PC-3 (cell line): ENCODE measurements at places on chromosomes 1 and 21. TPM values are rescaled to one million over a fixed set of nuclear protein-coding genes. Genes with fewer than 3 reads are reported as not detected.
A peak's percentile ranks its signal among the peaks of the same experiment; 100 is the strongest.

PTGFR gene
- 6.8 and 7.8 TPM in 2 replicates for total RNA-seq

DNA sequence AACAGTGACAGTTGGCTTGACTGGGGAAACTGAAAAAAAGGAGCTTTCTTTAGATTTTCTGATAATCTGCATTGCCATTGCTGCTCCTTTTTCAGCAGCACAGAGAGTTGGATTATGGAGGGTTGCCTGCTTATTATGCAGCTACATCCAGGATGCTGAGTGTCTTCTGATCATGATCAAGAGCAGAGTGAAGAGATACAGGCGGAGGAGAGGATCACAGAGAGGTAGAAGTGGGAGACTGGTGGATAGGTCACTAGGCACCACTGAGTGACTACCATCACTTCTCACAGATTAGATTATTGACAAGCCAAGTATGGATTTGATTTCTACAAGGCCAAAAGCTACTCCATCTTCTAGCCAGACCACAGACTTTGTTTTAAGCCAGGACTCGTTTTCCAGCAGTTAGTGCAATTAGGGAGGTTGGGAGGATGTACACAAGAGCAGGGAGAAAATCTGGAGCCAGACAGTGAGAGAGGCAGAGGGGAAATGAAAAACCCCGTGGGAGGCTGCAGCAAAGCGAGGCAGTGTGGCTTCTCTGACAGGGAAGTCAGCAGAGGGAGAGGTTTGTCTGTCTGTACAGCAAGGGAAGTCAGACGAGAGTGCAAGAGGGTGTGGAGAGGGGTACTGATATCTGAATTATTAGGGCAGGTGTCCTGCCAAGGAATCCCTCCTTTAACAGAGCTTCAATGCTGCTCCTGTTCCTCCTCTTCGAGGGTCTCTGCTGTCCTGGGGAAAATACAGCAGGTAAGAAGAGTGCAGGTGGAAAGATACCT is at the start of gene CD1E:
TSS of gene CD1E (plus strand) at position 592 of the 773 bp plus-strand sequence. CDS start at position 687, 95 bp downstream.
- no peaks in the 10 kb centered on the region for H3K4me1 ChIP-seq
- no peak within 1 kb of the TSS for H3K4me3 ChIP-seq
- no peak within 1 kb of the TSS for H3K27ac ChIP-seq
- no peaks in the 10 kb centered on the region for H3K36me3 ChIP-seq

CCDC181 gene
- 0.07 TPM in 1 of 2 replicates, not detected in the other for total RNA-seq

HMGCS2 gene
- total RNA-seq, result not detected in 2 replicates

DNA sequence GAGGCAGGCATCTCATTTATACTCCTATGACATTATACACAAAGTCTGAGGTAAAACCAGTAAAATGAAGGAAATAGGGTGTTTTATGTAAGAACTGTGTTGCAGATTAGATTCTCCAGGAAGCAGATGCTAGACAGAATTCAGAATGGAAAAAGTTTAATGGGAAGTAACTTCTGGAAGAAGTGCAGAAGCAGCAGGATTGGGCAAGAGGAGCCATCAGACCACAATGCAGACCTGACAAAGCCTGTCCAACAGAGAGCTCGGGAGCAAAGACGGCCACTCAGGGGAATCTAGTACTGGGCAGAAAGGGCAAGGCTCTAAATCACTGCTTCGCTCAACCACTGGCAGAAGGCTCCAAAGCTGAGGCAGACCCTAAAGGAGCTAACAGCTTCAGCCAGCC is 33.7 kb downstream of the FBXO42 start:
- no peak for DNase-seq
- no peaks in the 10 kb centered on the region for H3K27me3 ChIP-seq
- H3K4me3 ChIP-seq, result no peak overlapping the region
- H3K36me3 ChIP-seq, result peaks cover 8% of the 10 kb centered on the region

DNA sequence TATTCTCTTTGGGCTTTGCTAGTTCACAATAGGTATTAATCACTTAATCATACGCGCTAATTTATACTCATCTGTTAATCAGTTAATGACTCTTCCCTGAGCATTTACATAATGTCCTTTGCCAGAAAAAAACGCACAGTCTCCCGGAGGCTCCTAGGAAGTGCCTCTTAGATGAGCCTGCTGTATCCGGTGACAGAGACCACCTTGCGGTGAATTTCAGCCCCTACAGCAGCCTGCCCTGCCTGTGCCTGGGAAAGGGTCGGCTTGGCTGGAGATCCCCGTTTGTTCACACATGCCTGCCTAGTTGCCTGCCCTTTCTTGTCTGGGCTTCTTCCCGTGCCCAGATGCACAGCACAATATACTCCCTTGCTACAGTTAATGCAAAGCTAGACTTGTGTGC is 152.9 kb downstream of the ZBTB18 start:
- peaks cover 6% of the 10 kb centered on the region; the same call in 1 of the 2 replicates for H3K4me1 ChIP-seq
- no peak overlapping the region for H3K27ac ChIP-seq
- H3K36me3 ChIP-seq, result no peaks in the 10 kb centered on the region
- no peak overlapping the region for H3K4me3 ChIP-seq
- no peaks in the 10 kb centered on the region for H3K27me3 ChIP-seq

- no peaks in the 10 kb centered on the region for H3K4me1 ChIP-seq
- no peaks in the 10 kb centered on the region for H3K36me3 ChIP-seq
- DNase-seq, result no peak
- H3K4me3 ChIP-seq, result no peak overlapping the region
These were observed 7.9 kb upstream of the ERICH3 start for GRCh38 chr1:74681449-74681848.

FCRL6 gene
- not detected in 2 replicates for total RNA-seq

DNA sequence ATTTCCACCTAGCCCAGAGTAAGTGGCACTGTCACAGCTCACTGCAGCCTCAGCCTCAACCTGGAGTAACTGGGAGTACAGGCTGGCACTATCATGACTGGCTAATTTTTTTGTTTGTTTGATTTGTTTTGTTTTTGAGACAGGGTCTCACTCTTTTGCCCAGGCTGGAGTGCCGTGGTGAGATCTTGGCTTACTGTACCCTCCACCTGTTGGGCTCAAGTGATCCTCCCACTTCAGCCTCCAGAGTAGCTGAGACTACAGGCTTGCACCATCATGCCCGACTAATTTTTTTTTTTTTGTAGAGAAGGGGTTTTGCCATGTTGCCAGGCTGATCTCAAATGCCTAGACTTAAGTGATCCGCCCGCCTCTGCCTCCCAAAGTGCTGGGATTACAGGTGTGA is 2.5 kb downstream of the UCK2 start:
- no peaks in the 10 kb centered on the region for H3K27me3 ChIP-seq
- H3K36me3 ChIP-seq, result no peaks in the 10 kb centered on the region
- H3K4me3 ChIP-seq, result peak overlapping the region; percentile 88
- H3K4me1 ChIP-seq, result peaks cover 16% of the 10 kb centered on the region
- no peak for DNase-seq

DNA sequence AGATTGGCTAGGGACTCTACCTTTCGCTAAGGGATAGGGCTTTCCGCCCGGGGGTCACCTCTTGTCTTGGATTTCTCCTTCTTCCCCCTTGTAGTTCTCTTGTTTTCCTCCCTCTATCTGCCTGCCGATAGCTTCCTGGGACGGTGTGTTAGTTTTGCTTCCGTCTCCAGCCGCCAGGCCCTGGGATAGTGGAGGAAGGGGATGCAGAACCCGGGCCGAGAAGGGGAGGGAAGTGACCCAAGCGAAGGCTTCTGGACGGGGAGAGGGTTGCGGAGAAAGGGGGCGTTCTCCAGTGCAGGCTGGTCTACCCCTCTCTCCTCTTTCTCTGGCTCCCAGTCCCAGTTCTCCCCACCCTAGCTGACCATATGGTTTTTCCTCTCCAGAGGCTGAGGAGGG is 871 bp downstream of the TUFT1 start:
- H3K4me3 ChIP-seq, result peak overlapping the region; percentile 81
- DNase-seq, result peak; percentile 37
- peak overlapping the region; percentile 86 for H3K27ac ChIP-seq

GRCh38 chr1:9784508-9785133 is 39.1 kb downstream of the CLSTN1 start:
- no peak overlapping the region for H3K27ac ChIP-seq
- peak; percentile 85 for DNase-seq
- H3K36me3 ChIP-seq, result no peaks in the 10 kb centered on the region; the same call in 1 of the 2 replicates
